ENCODE measurements at places on chromosomes 4 and X.
A peak's percentile ranks its signal among the peaks of the same experiment; 100 is the strongest.

DNA sequence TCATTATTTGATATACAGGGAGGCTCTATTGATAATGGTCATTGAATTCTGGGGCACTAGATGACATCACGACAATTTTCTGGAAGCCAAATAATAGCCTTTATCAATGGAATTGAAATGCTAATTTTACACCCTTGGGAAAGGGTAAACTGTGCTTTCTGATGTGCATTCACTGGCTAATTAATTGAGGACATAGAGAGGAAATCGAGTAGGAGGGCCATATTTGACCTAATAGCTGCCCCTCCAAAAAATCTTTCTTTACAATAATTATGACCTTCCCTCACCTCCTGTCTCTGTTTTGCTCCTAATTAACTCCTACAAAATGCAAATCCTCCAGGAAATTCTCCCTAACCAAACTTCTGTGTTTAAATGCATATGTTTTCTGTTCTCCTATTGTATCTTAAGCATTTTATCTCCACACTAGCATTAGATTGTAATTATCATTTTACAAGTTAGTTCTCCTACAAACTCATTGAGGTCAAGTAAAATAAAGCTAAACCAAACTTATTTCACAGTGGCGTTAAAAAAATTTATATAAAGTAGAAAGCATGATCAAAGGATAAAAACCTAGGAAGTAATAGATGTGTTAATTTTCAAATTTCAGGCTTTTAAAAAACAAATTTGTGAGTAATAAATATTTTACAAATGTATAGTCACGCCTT, 1414.0 kb upstream of the AGA start:
- no peak for DNase-seq

GRCh38 chr4:7663075-7663541, 228.4 kb upstream of the PSAPL1 start:
- DNase-seq, result no peak

- DNase-seq, result no peak
Measured at GRCh38 chr4:165751882-165752281, 121.2 kb upstream of the TLL1 start.

DNA sequence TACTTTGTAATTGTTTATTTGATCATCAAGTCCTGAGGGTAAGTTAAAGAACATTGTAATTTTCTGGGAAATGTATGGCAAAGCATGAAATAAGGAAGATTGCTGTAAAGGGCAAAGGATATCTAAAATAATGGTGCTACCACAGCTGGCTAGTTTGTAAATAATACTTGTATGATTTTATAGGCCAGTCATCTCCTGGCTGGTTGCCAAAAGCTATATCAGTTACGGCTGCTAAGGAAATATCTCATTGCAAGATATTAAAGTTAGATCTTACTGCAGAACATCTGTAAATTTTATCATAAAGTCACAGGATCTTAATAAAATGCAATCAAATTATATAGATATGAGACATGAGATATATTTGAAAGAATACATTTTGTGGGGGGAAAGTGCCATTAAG, 150.8 kb upstream of the CXCL13 start:
- no peak for DNase-seq

DNA sequence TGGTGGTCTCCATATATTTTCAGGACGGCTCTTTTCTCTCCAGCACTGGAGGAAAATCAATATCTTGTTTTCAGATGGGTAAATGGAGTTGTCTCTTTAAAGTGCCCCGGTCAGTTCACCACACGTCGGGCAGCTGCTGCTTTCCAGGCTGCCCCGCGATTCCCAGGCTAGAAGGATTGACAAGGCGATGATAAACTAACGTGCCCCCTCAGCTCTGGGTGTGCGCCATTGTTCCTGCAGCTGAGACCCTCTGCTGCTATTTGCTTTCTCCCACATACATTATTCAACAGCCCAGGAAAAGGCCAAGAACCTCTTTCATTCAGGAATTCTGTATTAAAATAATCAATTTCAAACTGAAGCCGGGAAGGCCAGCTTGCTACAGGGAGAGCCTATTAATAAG, 254.5 kb downstream of the SOX3 start:
- DNase-seq, result no peak

DNA sequence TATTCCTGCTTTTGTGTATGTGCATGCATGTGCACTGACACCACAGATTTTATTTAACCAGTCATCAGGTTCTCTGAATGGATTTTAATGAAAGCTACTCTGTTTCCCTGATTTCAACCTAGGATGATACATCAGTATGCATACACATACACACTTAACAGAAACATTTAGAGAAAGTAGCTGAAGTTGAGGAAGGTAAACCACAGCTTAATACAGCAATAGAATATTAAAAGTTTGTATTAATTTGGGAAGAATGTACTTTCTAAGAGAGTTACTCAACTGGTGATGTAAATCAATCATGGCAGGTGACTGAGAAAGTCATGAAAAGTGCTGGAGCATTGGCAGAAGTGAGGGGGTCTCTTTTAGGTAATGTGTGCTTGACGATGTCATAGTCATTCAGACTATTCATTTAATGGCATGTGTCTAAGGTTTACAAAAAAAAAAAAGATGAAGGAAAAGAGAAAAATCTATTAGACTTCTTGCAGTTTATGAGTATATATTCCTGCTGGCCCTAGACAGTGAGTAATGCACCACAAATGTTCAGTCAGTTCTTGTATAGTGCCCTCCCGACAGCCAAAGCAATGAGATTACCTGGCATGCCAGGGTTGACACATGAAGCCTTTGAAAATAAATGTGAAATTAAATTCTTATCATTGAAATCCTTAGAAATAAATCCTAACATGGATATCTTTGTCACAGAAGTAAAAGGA, 187.6 kb downstream of the RAPGEF2 start:
- no peak for DNase-seq

GRCh38 chrX:115177932-115178331, 11.3 kb upstream of the RBMXL3 start:
- DNase-seq, result no peak

GRCh38 chr4:101211146-101211553, 136.2 kb downstream of the PPP3CA start:
- DNase-seq, result no peak

DNA sequence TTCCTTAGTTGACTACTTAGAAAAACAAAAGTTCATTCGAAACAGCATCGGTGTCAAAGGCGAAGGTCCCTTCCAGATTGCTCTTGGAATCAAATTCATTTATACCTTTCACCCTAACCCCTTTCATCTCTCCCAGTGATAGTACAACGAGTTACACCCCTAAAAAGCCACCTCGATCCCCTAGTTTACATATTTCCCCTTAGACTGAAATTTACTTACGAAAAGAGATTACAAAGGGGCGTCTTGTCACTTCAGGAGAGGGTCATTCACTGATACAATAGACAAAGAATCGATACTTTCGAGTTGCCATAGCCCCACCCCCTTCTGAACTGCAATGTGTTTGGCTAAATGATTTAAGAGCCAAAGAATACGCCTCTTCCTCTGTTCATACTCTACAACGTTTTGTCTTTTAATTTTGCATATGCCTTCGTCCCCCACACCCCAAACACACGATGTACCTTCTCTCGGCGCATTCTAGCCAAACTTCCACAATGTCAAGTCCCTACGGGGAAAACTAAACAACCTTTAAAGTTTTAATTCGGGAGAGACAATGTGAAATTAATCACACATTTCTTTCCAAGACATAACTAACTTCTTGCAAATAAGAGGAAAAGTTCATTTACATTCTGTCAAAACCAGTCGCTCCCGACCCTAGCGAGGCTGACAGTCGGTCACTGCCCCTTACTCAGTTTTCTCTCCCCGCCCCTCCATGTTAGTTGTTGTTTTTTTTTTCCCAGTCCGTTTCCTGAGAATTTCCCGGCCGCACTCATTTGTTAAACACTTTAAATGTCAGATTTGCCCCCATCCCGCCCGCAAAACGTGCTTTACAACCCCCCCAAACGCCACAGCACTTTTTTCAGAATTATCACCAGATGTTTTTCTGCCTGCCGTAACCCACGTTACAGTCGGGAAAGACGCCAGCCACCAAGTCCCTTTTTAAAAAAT, 88.6 kb downstream of the HPRT1 start:
- DNase-seq, result no peak

- no peak for DNase-seq
Measured at GRCh38 chrX:18981124-18981807, 2.6 kb downstream of the PHKA2 start.

- DNase-seq, result no peak
Measured at GRCh38 chr4:86089053-86089452, 270.8 kb downstream of the MAPK10 start.

- peak; percentile 23 for DNase-seq
Measured at GRCh38 chrX:79161655-79162054, 17.2 kb downstream of the GPR174 start.

GRCh38 chr4:95181243-95181995, 367.4 kb downstream of the UNC5C start:
- no peak for DNase-seq

GRCh38 chr4:38266616-38267015, 306.4 kb downstream of the PTTG2 start:
- DNase-seq, result no peak

- no peak for DNase-seq
Measured at GRCh38 chrX:143757887-143758286, 37.3 kb upstream of the SPANXN2 start.

DNA sequence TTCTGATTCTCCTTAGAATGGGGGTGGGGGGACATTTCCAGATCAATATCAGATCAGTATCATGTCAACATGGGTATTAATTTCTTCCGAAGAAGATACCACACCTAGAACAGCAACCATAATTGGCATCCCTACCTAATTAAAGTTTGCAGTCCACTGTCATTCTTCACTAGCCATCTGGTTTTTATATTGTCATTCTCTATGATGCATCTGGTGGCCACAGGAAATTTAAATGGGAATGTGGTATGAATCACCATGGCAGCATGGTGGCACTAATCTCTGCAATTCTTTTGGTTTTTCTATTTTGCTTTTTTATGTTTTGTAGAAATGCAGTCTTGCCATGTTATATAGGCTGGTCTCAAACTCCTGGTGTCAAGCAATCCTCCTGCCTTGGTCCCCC, 16.6 kb upstream of the UBE2D3 start:
- DNase-seq, result no peak

DNA sequence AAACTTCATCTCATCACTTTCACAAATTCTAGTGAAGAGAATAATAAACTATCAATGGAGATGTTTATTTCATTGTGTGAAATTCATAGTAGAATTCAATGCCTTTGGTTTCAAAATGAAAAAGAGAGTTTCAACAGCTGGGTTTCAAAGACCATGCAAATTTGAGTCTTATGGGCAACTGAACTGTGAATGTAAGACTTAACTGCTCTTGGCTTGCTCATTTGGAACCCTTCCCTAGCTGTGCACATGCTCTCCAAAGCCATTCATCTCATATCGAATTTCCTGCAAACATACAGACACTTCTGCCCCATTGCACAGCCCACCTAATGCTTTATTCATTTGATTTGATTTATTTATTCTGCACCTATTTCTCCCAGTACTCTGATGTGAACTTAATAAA, 154.5 kb downstream of the GRXCR1 start:
- DNase-seq, result no peak

- DNase-seq, result no peak
Measured at GRCh38 chrX:151688695-151689094, 6.6 kb upstream of the PRRG3 start.

GRCh38 chrX:47515941-47516665, 33.1 kb upstream of the ZNF41 start:
- DNase-seq, result no peak

DNA sequence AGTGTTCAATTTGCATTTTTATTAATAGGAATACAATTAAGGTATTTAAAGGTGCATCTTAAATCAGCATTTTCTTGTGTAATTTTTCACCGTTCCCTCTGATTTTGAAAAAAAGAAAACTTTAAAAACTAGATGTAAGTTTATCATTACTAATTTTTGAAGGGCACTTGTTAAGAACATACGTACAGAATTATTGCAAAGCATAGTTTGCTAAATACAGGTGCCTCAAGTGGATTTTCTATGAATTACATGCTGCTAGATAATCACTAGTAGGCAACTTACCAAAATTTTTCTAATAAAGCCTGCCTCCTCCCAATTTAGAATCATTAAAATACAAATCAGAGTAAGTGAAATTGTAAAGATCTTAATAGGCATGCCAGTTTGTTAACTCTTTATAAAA, 8.5 kb downstream of the CNKSR2 start:
- no peak for DNase-seq

- DNase-seq, result no peak
Measured at GRCh38 chr4:185398618-185399017, 2.0 kb downstream of the ANKRD37 start.

GRCh38 chr4:110753466-110753865, 130.6 kb upstream of the PITX2 start:
- no peak for DNase-seq

- no peak for DNase-seq
Measured at GRCh38 chr4:48436318-48436717, 46.8 kb upstream of the SLC10A4 start.

DNA sequence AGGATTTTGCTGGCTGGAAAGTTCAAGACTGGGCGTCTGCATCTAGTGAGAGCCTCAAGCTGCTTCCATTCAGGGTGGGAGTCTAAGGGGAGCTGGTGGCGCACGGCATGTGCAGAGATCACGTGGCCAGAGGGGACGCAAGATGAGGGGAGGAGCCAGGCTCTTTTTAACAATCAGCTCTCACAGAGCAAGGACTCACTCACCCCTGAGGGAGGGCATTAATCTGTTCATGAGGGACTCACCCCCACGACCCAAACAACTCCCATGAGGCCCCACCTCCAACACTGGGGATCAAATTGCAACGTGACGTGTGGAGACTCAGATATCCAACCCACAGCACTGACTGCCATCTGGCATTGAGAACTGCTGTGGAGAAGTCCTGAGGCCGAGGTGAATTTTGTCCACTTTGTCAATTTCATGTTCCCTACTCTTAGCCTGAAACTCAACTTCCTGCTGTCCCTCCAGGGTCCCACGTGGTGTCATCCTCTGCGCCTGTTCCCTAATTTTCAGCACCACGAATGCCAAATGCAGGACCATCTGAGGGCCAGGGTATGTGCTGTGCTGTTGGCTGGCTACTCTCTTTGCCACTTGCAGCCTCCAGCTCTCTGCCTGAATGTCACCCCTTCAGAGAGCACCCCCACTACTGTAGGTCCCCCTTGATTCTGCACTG, 5.6 kb downstream of the ZFP92 start:
- no peak for DNase-seq

DNA sequence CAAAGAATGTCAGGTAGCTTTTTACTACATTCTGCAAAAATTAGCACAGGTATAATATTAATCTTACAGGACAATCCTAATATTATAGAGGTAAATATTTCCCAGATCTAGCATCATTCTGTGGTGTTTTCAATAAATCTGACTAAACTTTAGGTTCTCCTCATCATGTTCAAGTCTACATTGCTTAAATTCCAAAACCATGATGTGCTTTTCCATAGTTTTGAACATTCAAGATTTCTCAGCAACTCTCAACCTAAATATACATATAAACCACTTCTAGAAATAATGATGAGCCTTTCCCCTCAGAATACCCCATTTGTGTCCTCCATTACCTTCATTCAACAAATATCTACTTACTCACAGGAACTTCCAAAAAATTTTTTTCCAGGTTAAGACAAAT, 23.1 kb downstream of the EIF4E start:
- no peak for DNase-seq

GRCh38 chr4:129377131-129377845, 281.3 kb downstream of the C4orf33 start:
- no peak for DNase-seq
